Central memory CD8-positive, alpha-beta T cell (primary cell): ENCODE measurements at places on chromosomes 4 and X.

DNA sequence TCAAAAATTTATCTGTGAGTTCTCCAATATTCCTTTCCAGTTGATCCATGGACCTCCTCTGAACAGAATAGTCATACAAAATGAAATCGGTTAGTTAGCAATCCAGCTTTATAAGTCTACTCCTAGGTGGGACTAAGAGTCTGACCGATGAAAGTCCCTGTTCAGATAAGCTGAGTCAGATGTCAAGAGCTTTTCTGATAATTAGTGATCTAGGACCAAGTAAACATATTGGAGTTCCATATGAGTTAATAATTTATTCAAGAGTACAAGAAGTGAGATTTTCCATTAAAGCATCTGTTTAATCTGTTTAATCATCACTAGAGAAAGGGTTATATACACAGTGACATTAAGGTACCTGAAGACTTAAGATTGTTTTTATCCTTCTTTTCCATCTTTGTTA, 74.7 kb downstream of the UGT8 start:
- no peak overlapping the region for H3K27ac ChIP-seq
- no peaks in the 10 kb centered on the region for H3K27me3 ChIP-seq
- H3K4me3 ChIP-seq: no peak overlapping the region
- no peaks in the 10 kb centered on the region for H3K4me1 ChIP-seq
- no peaks in the 10 kb centered on the region for H3K36me3 ChIP-seq

DNA sequence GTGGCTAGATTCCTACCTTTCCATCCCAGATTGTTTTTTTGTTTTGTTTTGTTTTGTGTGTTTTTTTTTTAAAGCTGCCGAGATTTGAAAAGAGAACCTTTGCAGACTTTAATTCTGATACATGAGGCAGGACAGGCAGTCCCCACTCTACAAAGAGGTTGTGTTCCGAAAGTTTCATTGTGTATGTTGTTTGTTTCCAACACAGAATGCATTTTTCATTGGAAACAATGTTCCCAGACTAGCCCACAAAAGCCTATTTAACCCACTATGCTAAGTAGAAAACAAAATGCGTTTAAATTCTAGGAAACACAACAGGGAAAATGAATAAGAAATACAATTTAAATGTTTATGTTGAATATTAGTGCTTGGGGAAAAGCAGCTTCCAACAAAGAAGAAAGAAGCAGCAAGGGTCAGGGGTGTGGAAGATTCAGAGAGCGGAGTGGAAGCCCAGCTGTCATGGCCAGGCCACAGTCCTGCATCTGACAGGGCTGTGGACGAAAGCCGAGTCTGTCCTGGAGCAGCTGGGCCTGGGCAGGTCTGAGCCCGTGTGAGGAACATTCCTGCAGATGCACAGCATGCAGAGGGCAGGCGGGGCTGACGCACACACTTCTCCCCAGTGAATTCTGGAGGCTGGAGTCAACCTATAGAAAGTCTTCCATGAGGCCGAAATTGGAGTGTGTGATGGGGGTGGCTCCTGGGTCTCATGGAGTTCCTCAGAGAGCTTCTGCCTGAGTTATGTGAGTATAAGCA, 12.4 kb upstream of the SETD7 start:
- no peak overlapping the region for H3K27ac ChIP-seq
- H3K4me3 ChIP-seq: no peak overlapping the region
- no peak for DNase-seq
- H3K27me3 ChIP-seq: peaks cover 19% of the 10 kb centered on the region
- peaks cover 2% of the 10 kb centered on the region for H3K36me3 ChIP-seq

GRCh38 chrX:107678957-107679740, 50.8 kb downstream of the PRPS1 start:
- H3K27me3 ChIP-seq: no peaks in the 10 kb centered on the region
- H3K36me3 ChIP-seq: peaks cover 15% of the 10 kb centered on the region
- peak overlapping the region; percentile 81 for H3K27ac ChIP-seq

DNA sequence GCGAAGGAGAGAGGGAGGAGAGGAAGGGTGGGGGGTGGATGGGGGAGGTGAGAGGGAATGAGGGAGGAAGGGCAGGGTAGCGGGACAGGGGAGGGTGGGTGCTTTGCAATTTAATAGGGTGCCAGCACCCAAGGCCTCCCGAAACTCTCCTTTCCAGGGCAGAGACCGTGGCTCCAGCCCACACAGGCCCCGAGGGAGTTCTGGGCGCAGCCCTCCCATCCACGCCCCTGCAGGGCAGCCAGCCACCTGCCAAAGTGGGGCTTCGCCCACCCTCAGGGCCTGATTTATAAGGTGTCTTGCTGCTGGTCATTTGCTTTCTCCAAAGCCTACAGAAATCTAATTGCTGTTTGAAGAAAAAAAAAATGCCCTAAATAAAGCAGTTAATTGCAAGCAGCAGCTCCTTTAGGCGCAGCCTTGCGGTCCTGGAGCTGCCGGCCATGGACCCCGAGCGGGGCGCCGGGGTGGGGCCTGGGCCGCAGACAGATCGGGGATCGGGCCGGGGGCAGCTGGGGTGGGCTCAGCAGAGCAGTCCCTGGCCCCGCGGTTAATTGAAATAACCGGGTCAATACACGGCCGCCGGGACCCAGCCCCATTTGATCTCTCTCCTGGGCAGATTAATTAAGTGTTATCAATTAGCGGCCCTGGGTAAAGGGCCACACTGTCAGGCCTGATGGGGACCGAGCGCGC, 106.0 kb upstream of the NKX1-1 start:
- no peaks in the 10 kb centered on the region for H3K4me1 ChIP-seq
- DNase-seq: no peak
- H3K27me3 ChIP-seq: peaks cover 19% of the 10 kb centered on the region

DNA sequence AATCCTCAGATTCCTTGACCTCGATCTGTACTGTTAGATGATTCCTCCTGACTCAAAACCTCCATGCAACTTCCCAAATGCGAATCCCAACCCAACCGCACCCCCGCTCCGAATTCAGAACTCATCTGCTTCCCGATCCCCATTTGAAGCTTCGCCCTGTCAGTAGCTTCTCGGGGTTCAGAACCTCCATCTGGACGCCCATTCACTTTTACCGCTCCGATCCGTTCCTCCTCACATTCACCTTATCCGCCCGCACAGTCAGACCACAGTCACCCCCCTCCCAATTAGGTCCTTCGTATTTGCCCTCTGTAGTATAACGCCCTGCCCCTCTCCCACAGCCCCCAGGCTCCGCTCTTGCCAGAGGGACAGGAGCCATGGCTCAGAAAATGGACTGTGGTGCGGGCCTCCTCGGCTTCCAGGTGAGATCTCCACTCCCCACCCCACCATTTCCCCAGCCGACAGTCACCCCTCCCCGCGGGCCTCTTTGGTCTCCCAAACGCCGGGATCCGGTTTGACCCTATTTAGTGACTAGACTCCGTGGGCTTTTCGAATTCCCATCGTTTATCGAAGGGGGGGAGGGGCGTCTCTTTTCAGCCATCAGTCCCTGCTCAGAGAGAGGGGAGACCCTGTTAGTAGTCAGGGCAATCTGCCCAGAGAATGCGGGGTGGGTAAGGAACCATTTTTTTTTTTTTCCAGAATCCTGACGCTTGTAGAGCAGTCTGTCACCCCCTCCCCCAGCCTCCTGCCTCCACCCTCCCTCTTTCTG, 691 bp downstream of the MAGED1 start:
- no peaks in the 10 kb centered on the region for H3K27me3 ChIP-seq
- H3K36me3 ChIP-seq: peaks cover 10% of the 10 kb centered on the region
- peak overlapping the region; percentile 89 for H3K4me3 ChIP-seq
- DNase-seq: no peak
- peak overlapping the region; percentile 93 for H3K27ac ChIP-seq
- H3K4me1 ChIP-seq: peaks cover 13% of the 10 kb centered on the region

DNA sequence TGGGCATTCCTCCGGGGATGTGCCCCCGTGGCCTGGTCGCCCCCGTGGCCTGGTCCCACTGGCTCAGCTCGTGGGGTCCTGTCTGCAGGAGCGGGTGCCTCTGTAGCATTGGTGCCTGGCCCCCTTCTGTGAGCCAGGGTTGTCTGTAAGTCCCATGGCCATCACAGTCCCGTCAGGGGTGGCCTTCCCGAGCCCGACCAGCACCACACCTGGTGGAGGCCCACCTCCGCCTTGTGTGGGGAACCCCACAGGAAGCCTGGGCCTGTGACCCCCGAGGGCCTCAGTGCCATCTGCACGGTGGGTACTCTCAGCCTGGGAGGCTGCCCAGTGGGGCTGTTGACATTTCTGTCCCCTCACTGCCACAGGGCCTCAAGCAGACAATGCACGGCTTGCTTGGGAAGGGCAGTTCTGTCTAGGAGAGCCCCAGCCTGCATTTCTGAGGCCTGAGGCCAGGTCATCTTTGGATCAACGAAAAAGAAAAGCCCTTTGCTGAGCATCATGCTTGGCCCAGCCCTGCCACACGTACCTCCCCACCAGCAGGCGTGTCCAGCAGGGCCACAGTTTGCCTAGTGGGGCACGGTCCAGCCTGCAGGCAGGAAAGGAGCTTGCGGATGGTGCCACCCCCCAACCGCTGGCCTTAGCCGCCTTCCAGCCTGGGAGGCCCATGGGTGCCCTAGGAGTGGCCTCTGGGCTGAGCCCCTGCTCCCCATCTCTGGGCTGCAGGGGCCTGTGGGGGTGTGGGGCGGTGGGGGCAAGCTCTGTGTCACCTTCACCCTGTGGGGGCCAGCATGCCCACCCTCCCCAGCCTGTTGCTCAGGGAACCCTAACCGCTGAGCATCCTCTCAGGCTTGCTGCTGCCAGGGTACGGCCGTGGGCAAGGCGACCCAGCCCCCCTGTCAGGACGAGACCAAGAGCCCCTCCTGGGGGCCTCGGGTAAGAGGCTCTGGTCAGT, 23.2 kb downstream of the NKX1-1 start:
- no peak overlapping the region for H3K4me3 ChIP-seq
- peaks cover 9% of the 10 kb centered on the region for H3K36me3 ChIP-seq
- no peaks in the 10 kb centered on the region for H3K27me3 ChIP-seq
- DNase-seq: no peak
- no peak overlapping the region for H3K27ac ChIP-seq
- H3K4me1 ChIP-seq: no peaks in the 10 kb centered on the region

GRCh38 chr4:166924424-166924823, 309.9 kb downstream of the SPOCK3 start:
- DNase-seq: no peak
- no peaks in the 10 kb centered on the region for H3K27me3 ChIP-seq
- H3K36me3 ChIP-seq: no peaks in the 10 kb centered on the region
- H3K4me3 ChIP-seq: no peak overlapping the region
- no peaks in the 10 kb centered on the region for H3K4me1 ChIP-seq
- H3K27ac ChIP-seq: no peak overlapping the region

DNA sequence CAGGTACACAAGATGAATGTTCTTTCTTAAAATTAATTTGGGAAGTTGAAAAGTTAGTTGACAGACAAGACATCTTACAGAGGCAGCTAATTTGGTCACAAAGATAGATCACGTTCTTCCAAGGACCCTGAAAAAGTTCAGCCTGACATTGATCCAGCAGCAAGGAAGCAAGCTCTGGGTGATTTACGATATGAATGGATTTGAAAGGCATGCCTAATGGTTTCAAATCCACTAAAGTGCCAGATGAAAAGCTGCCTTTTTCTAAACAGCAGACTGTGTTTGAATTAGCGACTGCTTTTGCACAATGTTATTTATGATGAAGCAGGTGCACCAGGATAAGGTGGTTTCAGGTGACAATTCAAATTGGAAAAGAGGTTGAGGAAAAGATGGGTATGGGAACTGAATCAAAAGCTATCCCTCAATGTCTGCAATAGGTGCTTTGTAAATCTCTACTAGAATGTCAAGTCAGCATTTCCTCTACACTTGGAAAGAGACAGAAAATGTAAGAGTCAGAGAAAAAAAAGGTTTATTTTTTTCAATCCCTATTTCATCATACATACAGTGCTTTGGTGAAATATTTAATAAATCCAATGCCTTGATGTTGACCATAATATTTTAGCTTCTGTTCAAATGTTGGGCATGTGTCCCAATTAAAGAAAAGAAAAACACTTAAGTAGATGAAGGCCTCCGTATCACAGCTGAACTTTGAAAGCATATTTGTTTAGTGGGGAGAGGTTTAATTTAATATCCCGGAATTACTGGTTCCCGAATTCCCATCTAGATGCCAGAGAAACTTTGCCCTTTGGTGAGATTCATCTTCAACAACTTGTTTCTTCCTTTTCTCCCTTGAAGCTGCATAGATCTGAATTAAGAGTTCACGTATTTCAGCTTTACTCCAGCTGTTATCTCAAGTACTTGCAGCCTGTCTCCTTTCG, 6.0 kb downstream of the RASGEF1B start:
- no peak overlapping the region for H3K4me3 ChIP-seq
- peaks cover 18% of the 10 kb centered on the region for H3K36me3 ChIP-seq
- H3K4me1 ChIP-seq: peaks cover 39% of the 10 kb centered on the region

- H3K4me1 ChIP-seq: peaks cover 28% of the 10 kb centered on the region
- H3K27ac ChIP-seq: peak overlapping the region; percentile 72
- peak overlapping the region; percentile 82 for H3K4me3 ChIP-seq
- DNase-seq: no peak
Measured at GRCh38 chrX:47482065-47482511, 934 bp downstream of the ZNF41 start.

DNA sequence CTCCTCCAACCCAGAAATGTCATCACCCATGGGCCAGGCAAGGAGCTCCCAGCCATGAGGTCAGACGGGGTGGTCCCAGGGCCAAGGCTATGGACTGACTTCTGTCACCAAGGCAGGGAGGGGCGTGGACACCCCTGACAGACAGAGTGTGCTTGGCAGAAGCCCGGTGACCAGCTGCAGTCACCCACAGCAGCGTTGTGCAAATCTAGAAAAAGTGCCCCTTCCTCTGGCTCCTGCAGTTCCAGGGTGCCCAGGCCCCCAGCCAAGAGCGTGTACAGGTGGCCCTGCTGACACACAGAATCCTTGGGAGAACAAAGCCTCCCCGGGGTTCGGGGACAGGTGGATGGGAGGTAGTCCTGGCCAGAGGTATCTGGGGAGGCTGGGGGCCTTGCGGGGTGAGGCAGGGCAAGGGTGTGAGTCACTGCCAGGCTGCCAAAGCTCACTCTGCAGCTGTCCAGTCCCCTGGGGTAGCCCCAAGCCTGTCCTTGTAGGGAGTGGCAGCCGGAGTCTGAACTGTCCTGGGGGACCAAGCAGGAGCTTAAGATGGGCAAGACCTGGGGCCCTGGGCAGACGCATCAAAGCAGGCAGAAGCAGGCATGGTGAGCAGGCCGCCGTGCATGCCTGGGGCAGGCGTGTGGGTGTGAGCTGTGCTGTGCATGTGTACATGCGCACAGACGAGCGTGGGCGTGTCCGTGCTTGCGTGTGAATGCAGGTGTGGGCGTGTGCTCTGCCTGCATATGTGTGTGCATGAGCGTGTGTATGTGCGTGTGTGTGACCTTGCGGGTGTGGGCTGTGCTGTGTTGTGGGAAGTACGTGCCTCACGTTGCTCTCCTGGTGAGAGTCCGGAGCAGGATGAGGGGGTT, 3.3 kb downstream of the MYL5 start:
- peaks cover 7% of the 10 kb centered on the region for H3K4me1 ChIP-seq
- DNase-seq: no peak
- H3K27ac ChIP-seq: peak overlapping the region; percentile 29
- peaks cover 16% of the 10 kb centered on the region for H3K36me3 ChIP-seq
- no peaks in the 10 kb centered on the region for H3K27me3 ChIP-seq

- no peak for DNase-seq
- H3K4me1 ChIP-seq: no peaks in the 10 kb centered on the region
- no peaks in the 10 kb centered on the region for H3K36me3 ChIP-seq
- H3K4me3 ChIP-seq: no peak overlapping the region
Measured at GRCh38 chrX:119062750-119063374, 9.9 kb upstream of the CT47C1 start.

- H3K27ac ChIP-seq: no peak overlapping the region
- no peaks in the 10 kb centered on the region for H3K36me3 ChIP-seq
- DNase-seq: no peak
- H3K27me3 ChIP-seq: peaks cover 43% of the 10 kb centered on the region
- H3K4me1 ChIP-seq: no peaks in the 10 kb centered on the region
Measured at GRCh38 chr4:128241425-128241913, 46.1 kb downstream of the PGRMC2 start.
